Esophagus squamous epithelium (tissue), 5 donors: ENCODE measurements at places on chromosomes 7 and 10.

DNA sequence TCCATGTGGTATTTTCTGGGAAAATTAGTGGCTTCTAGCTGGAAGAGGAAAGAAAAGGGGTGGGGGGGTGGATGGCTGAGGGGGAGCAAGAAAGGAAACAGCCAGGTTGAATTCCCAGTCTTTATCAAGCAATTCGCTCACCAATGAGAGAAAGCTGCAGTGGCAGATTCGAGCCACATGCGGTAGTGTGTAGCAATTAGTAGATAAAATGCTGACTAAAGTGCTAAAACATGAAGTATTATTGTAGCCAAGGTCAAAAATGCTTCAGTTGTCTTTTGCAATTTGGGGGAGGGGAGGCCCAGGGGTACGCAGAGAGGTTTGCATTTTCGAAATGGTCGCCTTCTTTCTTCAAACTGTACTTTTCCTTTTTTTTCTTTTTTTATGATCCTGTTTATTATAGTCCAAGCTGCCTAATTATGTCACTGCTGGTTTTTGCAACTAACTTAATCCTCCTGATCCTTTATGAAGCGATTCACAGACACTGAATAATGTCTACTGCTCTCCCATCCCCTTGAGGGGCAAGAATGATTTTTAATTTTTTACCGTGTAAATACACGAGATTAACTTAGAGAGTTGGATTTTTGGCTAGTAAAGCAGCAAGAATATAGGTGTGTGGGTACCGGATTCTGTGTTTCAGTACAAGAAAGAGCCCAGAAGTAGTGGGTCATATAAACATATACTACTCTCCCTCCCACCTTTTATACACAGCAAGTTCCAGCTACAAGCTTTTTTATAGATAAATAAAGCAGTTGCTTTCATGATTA lies 3.6 kb upstream of the ARID5B start:
- no peak for DNase-seq

DNA sequence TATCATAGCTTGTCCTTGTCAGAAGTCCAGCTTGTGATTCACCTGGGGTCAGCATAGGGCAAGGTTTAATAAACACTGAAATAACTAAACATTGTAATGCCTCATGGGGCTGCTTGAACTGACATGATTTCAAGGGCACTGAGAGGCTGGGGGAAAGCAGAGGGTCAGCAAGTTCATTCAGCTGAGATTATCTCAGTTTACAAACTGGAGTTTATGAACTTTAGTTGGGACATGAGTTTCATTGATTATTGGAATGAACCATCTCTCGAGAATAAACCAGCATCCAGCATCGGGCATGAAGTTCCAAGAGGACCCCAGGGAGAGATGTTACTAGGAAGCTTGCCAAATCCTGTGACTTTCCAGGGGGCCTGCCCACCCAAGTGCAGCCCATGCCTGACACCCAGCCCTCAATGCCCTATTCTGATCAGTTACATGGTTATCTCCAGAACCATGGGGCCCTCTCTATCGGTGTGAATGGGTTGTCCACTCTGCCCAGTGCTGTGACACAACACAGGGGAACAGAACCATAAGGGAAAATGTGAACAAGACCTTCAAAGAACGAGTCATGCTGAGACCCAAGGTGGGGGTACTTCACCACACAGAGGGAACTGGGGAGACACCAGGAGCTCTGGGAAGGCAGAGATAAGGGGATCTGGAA lies 7.9 kb upstream of the CYP3A7 start:
- no peak for DNase-seq

DNA sequence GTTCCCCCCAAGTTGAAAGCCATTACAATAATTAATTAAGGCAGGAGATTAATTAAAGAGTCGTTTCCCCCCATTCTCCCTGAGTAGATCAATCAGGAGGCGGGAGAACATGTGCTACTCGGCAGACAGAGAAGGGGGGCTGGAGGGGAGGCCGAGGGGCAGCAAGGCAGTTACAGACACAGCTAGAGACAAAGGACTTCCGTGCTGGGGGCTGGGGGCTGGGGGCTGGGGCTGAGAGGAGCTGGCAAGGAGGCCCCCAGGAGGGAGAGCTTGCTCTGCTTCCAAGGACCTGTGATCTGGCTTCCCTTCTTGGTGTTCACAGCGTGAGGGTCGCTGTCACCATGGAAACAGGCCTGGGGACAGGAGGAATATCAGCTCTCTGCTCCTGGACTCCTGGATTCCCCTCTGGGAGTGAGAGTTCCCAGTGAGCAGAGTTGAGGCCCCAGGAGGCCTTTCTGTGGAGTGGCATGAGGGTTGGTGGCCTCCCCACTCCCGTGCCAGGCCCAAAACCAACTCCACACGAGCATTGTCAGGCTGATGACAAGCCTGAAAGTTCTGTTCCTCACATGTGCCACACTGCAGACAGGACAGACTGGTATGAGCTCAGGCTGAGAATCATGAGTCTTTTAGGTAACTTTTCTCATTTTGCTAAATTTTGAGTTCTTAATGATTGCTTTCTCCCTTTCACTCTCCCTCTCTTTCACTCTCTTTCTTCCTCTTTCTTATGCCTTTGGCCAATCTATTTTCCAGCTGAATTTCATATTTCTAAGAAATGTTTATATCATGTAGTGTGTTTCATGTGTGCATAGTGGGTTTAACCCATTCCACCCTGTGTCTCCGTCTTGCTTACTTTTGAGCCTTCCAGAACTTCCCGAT lies 16.4 kb downstream of the FAM241B start:
- no peak for DNase-seq

DNA sequence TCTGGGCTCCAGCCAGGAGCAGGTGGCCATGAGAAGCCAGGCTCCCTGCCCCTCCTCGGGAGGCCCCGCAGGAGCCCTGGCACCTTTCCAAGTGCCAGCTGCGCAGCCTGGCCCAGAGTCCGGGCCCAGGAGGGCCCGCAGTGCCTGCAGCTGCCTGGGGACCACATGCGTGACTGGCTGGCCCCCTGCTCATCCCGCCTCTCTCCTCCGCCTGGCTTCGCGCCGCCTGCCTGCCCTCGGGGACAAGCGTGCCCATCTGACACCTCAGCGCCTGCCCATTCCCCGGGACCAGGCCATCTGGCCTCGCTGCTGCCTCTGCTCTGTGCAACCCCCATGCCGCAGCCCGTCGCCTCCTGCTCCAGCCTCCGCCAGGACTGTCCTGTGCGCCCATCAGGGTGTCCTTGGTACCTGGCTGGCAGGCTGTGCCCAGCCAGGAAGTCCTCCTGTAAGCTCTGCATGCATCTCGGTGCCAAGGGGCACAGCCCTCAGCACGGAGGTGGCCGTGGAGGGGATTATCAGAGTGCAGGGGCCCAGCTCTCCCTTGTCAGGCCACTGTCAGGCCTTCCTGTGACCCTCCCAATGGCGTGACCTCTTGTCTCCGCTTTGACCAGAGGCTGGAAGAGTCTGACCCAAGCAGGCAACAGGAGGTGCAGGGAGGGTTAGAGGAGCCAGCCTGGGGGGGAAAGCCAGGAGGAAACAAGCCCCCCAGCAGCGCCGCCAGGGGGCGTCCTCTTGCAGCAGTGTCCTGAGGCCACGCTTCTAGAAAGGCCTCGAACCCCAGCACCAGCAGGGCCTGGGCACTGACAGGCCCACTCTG lies 50.5 kb downstream of the TMEM209 start:
- DNase-seq: no peak

DNA sequence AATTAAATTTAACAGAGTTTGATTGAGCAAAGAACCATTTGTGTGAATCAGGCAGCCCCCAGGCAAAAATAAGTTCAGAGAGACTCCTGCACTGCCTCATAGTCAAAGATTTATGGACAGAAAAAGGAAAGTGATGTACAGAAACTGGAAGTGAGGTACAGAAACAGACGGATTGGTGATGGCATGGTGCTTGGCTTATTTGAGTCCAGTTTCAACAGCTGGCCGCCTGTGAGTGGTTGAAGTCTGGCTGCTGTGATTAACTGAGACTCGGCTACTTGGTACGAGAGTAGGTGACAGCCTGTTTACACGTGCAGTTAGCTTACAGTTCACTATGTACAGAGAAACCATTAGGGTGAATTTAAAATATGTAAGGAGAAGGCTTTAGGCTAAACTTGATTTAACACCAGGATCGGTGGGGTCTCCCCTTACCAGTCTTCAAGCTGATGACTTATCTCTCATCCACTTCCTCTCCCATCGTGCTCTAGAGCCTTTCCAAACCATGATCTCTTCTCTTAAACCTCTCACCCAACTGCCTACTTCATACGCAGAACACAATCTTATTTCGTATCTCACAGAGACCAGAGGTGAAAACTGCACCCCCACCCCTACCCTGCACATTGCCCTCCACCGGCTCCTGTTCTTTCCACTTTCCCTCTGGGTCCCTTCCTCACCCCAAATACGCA lies 5.0 kb upstream of the MSMB start:
- DNase-seq: no peak

- DNase-seq: no peak
Measured at GRCh38 chr7:23076772-23077171, 28.8 kb upstream of the KLHL7 start.

GRCh38 chr10:130232166-130233034 lies 96.2 kb downstream of the GLRX3 start:
- DNase-seq: no peak

- no peak for DNase-seq
Measured at GRCh38 chr10:73906524-73907447, 4.1 kb upstream of the PLAU start.

DNA sequence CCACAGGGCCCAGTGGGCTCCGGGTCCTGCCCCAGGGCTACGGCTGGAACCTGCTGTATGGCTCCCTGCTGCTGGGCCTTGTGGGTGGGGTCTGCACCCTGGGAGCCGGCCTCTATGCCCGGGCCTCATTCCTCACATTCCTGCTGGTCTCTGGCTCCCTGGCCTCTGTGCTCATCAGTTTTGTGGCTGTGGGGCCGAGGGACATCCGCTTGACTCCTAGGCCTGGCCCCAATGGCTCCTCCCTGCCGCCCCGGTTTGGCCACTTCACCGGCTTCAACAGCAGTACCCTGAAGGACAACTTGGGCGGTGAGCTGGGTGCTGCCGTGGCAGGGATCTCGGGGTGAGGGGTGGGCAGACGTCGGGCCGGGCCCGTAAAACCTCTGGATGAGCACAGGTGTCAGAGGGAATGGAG lies 4.4 kb downstream of the SLC12A9 start:
- DNase-seq: no peak

- DNase-seq: no peak
Measured at GRCh38 chr7:44330331-44330730, 4.9 kb upstream of the CAMK2B start.

DNA sequence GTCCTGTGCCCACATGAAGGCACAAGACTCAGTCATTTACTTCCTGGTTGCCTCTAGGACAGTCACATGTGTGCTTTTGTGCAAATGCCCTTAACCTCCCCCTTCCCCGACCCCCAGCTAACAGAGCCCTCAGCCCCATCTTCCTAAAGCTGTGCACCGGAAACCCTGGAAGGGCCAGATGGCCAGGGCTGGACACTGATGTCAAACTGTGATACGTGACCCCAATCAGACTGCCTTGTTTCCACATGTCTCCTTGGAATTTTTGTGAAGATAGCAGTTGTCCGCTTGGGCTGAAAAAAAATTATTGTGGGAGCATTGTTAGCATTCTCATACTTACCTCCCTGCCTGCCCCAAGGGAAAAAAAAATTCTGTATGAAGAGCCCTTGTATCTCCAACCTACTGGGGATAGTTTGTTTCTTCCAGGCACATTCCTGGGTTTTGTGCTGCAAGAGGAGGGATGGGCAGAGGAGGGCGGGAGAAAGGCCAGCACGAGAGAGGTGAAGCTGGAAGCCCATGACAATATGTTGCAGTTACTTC lies 17.0 kb upstream of the ADAM12 start:
- no peak for DNase-seq

GRCh38 chr7:142670511-142670910 lies 78.8 kb upstream of the PRSS1 start:
- DNase-seq: no peak

GRCh38 chr7:129462420-129462819 lies 28.2 kb downstream of the STRIP2 start:
- no peak for DNase-seq
